ENCODE measurements at places on chromosomes 7 and 10.
A peak's percentile ranks its signal among the peaks of the same experiment; 100 is the strongest.

DNA sequence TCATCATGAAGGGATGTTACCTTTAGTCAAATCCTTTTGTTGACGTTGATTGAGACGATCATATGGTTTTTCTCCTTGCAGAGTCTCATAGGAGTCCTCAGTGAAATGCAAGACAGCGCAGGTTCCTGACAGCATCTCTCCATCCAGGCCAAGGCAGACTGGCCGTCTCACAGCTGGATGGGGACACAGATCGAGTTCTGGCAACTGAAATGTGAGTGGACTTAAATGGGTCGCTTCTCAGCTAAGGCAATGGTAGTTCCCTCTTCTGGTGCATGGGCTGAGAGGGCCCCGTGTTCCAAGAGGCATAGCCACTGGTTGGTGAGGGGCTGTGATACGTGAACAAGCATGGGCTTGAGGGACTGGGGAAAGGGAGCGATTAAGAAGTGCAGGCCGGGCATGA lies 99.3 kb upstream of the CPXM2 start:
- peak; percentile 75 for DNase-seq

DNA sequence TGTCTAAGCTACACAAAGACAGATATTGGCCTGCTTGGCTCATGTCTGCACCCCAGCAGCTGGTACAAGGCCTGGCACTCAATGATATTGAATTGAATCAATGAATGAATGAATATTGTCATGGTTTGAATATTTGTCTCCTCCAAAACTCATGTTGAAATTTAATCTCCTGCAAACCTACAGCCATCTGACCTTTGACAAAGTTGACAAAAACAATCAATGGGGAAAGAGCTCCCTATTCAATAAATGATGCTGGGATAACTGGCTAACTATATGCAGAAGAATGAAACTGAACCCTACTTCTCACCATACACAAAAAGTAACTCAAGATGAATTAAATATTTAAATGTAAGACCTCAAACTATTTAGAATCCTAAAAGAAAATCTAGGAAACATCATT lies 144.7 kb downstream of the CYP26A1 start:
- DNase-seq = no peak

GRCh38 chr7:134701272-134701671 lies 54.6 kb downstream of the BPGM start:
- DNase-seq = no peak

DNA sequence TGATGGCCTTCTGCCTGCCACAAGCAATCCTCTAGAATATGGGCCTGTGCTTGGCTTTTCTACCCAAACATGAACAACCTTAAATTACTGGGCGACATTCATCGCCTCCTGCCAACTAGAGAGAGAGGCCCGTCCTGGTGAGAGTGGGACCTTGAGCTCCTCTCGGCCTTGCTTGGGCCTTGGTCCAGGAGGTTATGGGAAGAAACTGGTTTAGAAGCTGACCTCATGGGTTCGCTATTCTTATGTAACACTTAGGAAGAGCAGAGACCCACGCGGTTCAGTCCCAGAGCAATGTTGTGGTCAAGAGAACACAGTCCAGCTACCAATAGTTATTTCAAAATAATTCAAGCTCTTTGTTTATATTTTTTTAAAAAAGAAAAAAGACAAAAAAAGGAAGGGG lies 176.3 kb upstream of the ZNF32 start:
- DNase-seq = peak; percentile 89

DNA sequence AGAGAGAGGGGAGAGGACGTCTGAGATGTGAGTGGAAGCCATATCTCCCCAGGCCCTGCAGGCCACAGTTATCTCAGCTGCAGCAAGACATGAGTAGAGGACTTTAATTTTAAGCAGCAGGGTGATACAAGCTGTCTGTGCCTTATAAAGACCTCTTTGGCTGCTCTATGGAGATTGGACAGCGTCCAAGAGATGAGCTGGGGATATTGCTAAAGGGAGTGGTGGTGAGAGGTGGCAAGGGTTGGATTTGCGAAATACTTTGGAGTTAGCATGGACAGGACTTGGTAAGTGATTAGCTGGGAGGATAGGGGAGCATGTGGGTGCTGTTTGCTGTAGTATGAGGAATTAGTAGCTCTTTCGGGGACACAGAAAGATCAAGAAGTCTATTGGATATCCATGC lies 191.8 kb downstream of the CACNB2 start:
- DNase-seq = no peak

DNA sequence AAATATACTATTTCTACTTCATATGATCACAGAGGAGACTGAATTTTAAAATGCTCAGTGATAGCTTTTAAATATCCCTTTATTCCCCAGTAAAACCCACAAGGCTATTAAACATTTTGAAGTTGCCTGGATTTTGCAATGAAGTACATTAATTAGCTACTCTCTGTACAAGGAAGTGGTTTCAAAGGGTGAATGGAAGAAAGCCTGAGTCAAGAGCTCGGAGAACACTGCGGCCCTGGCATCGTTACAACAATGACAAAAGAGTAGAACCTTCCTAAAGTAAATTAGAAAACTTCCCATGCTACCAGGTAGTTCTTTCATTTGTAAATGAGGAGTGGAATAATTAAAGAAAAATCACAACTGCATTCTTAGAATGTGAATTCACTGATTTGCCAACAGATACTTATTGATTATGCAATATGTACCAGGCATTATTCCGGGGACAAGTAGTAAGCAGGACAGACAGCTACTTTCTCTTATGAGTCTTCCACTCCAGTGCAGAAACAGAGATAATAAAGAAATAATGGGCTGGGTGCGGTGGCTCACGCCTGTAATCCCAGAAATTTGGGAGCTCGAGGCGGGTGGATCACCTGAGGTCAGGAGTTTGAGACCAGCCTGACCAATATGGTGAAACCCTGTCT lies 63.0 kb downstream of the ZNF22 start:
- no peak for DNase-seq

DNA sequence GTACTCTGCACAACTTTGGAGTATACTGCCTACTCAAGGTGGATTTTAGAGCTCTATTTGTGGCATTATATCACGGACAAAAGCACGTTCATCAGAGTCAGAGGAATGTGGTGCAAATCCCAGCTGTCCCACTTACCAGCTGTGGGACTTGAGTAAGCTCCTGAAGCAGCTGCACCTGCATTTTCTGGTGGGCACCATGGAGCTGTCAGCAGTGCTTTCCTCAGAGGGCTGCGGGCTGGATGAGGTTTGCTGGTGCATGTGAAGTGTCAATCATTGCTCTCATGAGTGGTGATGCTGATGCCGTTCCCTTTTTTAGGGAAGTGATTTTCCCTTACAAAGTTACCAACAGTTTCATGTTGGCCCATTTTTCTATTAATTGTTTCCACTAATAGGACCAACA lies 53.4 kb downstream of the EGFR start:
- DNase-seq = no peak

GRCh38 chr10:103054621-103055020 lies 136.5 kb downstream of the CNNM2 start:
- DNase-seq = no peak

DNA sequence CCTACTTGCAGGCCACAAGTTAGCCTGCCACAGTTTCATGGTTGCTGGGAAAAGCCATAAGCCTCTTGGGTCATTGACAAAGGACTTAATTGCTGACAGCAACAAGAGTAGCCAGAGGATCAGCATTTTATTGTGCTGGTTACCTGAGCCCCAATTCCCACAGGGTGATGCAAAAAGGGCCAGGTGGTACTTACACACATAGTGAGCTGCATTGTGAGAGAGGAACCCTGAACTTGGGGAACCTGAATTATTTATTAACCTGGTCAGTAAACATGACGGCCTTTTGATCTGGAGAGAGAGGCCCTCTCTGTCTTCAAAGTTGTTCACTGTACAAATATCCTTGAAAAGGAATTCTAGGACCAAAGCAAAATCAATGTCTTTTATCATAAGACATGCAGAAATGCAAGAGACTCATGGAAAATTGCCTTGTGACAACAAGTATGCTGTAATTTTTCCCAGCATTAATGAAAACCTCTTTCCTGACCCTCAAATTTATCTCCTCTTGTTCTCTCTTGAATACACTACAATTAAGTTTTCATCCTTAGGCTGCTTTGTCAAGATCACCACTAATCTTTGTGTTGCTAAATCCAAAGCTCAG lies 102.9 kb upstream of the PHYHIPL start:
- DNase-seq = no peak

GRCh38 chr7:7428806-7429205 lies 106.9 kb downstream of the COL28A1 start:
- no peak for DNase-seq

DNA sequence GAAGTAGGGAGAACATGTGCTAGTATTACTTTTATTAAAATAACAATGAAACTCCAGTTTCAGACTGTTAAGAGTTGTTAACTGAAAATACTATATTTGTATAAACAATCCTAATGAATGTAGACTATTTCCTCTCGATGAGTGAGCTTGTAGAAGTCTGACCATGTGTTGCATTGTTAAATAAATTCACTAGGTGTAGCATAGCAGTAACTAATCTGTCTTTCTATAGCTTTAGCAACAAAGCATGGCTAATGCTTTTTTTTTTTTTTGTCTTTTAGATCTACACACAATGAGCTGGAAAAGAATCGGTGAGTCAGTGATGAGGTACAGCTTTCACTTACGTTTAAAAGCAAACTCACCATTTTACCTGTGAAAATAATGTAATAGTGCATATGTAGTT lies 37.1 kb downstream of the MXI1 start:
- no peak for DNase-seq

Measured in esophagus muscularis mucosa (tissue), 4 donors.